ENCODE measurements at places on chromosomes 6 and 20.

- DNase-seq, result no peak
These were observed 82.3 kb downstream of the CEBPB start for GRCh38 chr20:50272724-50273446.

DNA sequence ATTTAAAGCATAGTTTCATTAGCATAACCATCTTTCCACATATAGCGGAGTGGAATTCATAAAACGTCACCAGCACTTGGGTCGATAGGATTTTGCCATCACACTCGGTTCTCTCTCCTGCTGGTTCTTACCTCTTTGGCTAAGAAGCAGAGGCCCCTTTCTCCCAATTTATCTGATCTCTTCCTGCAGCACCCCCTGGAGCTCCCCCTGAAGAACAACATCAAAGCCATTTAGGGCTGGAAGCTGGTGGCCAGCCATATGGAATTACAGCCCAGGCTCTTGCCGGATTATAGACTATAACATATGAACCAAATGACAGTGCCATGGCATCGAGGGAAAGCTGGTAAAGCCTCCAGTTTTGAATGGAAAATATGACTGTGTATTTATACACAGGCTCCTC lies 6.4 kb upstream of the KIF6 start:
- peak; percentile 0 for DNase-seq

GRCh38 chr20:2771631-2772080 lies 28.8 kb downstream of the CPXM1 start:
- DNase-seq, result no peak

DNA sequence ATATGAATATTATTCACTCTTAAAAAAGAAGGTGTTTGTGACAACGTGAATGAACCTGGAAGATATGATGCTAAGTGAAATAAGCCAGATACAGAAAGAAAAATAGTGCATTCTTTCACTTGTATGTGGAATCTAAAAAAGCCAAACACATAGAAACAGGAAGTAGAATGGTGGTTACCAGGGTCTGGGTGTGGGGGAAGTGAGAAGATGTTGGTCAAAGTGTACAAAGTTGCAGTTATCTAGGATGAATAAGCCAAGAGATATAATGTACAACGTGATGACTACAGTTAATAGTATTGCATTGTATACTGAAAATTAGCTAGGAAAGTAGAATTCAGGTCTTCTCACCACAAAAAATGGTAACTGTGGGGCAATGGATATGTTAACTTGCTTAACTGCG lies 151.1 kb upstream of the HCRTR2 start:
- DNase-seq, result no peak

GRCh38 chr6:163634211-163635171 lies 220.0 kb downstream of the QKI start:
- no peak for DNase-seq

DNA sequence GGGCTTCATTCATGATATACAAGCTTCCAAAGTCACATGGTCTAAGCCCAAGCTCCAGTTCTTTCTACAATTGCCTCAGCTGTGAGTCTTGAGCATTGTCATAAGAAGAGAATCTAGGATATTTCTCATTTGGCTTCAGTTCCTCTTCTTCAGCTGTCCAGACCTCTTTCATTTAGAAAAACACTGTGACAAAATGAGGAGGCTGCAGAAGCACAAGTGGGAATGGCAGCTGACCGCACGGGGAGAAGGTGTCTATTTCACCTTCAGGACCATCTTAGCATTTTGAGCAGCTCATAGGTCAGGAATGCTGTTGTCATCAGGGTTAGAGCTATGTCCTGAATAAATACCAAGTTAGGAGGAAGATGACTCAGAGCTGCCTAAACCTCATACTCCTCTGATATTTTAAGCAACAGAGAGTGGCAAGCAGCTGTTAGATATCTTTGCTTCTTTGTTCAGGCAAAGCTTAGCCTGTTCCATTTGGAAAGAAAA lies 390.1 kb upstream of the CITED2 start:
- peak; percentile 83 for DNase-seq

DNA sequence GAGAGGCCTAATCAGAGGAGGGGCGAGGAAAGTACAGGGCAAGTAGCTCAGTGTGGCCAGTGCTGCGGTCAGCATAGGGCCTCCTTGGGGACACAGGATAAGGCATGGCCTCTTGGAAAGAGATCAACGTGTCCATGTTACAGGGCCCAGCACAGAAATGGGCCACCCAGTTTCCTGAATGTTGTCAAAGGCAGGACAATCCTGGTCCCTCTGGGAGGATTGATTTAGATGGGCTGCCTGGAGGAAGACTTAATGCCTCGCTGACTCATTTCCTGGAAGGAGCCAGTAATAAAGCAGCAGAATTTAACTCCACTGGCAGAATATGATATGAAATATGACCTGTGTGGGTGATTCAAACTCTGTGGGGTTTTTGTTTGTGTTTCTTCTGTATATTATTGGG lies 16.6 kb downstream of the DDO start:
- DNase-seq, result no peak

GRCh38 chr20:2521369-2522305 lies 12.9 kb upstream of the ZNF343 start:
- peak; percentile 9 for DNase-seq

DNA sequence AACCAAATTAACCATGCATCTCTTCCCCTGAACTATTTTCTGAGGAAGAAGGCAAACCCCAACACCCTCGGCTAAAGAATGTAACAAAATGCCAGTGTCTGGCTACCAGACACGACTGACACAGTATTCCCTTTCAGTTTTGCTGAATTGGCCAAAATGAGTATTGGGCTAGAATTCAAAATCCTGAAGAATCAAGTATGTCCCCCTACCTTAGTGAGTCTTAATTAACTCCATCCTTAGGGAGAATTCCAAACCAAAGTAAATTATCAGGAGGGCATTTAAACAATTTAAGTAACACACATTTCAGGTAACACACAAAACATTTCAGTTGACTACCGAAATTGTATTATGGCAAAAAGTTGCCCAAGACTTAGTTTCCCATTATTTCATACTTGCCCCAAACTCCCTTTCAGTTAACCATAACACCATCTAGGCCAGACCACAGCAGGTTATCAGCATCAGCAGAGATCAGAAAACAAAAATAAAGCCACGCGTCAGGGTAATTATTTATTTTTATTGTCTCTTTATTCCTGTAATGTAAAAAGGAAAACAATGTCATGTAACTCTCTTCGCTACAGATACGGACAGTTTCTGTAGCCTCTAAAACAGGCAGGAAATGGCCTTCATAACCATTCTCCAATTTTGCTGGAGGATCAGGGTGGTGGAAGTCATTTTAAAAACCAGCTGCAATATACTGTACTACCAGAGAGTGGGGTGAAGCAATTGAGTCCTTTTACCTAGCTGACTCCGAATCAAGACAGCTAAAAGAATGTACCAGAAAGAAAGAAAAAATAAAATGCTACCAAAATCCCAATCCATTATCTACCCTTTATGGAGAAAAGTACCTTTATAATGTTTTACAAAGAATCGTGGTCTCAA lies 1.9 kb downstream of the SNX5 start:
- no peak for DNase-seq

- no peak for DNase-seq
These were observed 124.0 kb upstream of the SLC2A12 start for GRCh38 chr6:134176264-134176975.

- no peak for DNase-seq
These were observed 12.2 kb downstream of the TRAF3IP2 start for GRCh38 chr6:111593512-111593816.

- DNase-seq, result peak; percentile 24
These were observed at the start of gene MICB for GRCh38 chr6:31497531-31498476. MICB (plus strand) TSS chr6:31498145; CDS start chr6:31498194, 49 bp downstream.

GRCh38 chr6:324116-324728 lies 31.9 kb downstream of the DUSP22 start:
- no peak for DNase-seq

GRCh38 chr6:159422041-159422984 lies 253.1 kb downstream of the FNDC1 start:
- DNase-seq, result peak; percentile 5

DNA sequence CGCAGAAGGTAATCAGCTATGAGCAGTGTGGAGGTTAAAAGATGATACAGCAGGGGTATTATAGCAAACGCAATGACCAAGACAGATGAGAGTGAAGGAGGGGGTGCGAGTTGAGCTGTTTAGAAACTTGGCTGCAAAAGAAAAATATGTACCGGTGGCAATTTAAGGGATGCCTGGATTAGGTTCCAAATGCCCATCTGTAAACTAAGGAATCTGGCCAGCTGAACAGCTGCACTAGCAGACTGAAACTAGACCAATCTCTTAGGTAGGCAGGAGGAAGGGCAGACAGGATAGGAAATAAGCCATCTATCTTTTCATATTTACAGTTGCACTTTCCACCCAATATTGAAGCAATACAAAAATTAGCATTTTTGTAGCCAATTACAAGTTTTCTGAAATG lies 407.6 kb downstream of the HTR1B start:
- DNase-seq, result no peak

DNA sequence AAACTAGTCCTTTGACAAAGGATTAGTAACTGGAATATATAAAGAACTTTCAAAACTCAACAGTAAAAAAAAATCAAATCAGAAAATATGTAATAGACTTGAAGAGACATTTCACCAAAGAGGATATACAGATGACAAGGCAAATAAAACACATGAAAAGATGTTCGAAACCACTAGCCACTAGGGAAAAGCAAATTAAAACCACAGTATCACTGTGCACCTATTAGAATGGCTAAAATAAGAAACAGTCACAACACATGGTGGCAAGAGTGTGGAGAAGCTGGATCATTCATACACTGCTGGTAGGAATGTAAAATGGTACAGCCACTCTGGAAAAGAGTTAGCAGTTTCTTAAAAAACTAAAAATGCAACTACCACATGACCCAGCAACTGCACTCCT lies 14.9 kb downstream of the ZBTB2 start:
- DNase-seq, result no peak

GRCh38 chr20:41433203-41433602 lies 66.6 kb upstream of the EMILIN3 start:
- DNase-seq, result no peak

GRCh38 chr20:58046311-58046710 lies 182.1 kb downstream of the ANKRD60 start:
- DNase-seq, result no peak

DNA sequence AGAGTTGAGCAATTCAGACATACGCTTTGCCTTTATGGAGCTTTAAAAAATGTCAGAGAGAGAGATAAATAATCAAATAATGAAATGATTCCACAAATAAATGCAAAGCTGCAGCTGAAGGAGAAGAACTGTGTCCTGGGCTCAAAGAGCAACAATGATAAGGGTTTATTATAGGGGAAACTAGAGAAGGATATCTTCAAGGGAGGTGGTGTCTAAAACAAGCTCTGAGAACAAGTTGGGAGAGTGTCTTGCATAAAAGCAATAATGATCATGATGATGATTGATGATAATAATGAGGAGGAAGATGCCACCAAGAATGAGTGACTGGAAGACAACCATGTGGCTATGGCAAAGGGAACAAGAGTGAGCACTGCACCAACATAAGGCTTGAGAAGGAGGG lies 164.3 kb downstream of the KIF16B start:
- no peak for DNase-seq

- no peak for DNase-seq
These were observed 2.8 kb downstream of the VARS1 start for GRCh38 chr6:31792761-31793171.

DNA sequence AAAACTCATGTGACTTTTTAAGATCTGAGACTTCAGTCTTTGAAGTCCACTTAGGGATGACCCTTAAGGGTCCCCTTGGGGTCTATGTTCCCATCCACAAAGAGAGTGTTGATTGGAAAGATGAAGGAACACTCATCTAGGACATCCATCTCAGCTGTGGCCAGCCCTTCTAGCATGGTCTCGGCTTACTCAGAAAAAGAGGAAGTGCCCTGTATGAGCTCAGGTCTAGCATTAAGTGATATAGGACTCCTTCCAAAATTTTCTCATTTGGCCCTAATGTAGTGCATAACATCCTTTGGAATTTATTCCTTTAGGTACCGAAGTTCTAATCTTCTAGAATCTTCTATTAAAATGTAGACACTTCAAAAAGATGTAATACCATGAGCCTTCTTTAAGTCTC lies 77.4 kb downstream of the NDUFAF5 start:
- no peak for DNase-seq

DNA sequence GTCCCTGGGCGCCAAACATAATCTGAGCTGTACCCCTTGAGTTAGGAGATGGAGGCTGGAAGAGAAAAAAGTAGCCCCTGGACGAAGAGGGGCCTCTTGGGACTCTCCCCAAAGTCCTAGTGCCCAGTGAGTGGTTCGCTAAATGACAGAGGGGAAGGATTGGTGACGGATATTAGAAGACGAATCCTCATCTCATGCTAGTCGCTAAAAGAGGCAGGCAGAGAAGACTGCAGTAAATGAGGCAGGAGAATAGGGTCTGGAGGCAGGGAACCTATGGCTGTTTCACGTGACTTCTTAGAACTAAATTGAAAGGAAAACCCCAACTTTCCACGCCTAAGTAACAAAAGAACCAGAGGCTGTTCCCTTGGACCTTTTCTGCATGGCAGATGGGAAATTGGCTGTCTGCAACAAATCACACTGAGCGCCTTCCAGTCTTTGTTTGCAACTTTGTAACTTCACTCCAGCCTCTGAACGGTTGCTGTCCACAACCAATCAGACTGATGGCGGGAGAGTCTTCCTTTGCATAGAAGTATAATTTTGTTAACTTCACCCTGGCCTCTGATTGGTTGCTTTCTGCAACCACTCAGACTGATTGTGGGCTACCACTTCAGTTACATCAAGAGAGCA lies 731 bp upstream of the RBL1 start:
- no peak for DNase-seq

GRCh38 chr20:34558320-34559218 lies at the start of gene MAP1LC3A:
MAP1LC3A (plus strand) TSS chr20:34558718; CDS start chr20:34558869, 151 bp downstream.
- peak; percentile 80 for DNase-seq

- no peak for DNase-seq
These were observed 10.3 kb downstream of the DUSP15 start for GRCh38 chr20:31859998-31860380.

DNA sequence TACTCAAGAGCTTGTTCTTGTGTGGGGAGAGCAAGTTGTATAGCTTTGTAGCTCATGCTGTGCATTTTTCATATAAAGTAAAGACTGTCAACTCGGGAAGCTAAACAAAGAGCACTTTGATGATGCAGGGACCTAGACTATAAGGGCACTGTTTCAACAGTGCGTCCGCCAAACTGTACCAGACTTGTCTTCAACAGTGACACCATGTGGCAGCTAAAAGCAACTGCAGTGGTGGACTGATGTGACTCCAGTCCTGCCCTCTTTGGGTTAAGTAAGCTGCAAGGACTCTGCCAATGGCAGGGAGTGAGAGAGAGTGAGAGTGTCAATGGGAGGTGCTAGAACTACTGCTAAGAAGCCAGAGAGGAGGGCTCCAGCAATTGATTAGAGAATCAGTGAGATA lies 48.1 kb upstream of the MC3R start:
- DNase-seq, result no peak

- no peak for DNase-seq
These were observed 1.9 kb downstream of the GDF5 start for GRCh38 chr20:35436177-35436573.

DNA sequence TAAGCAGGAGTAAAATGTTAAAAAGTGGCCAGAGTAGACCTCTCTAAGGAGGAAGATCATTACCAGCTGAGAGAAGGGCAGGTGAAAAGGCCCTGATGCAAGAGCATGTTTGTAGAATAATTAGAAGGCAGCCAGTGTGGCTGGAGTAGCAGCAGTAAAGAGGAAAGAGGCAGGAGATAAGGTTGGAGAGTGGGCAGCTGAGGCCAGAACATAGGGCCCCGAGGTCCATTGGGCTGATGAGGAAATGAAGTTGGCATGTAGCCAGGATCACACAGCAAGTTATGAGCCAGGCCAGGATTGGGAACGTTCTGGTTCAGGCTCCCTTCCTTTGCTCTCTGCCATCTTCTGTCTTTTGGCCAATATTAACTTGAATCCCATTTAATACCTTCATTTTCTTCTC lies 51.6 kb downstream of the RALY start:
- DNase-seq, result no peak
